ENCODE measurements at places on chromosomes 4 and X.
A peak's percentile ranks its signal among the peaks of the same experiment; 100 is the strongest.

GRCh38 chr4:112860830-112861690 lies 188.4 kb upstream of the ANK2 start:
- no peak for DNase-seq

DNA sequence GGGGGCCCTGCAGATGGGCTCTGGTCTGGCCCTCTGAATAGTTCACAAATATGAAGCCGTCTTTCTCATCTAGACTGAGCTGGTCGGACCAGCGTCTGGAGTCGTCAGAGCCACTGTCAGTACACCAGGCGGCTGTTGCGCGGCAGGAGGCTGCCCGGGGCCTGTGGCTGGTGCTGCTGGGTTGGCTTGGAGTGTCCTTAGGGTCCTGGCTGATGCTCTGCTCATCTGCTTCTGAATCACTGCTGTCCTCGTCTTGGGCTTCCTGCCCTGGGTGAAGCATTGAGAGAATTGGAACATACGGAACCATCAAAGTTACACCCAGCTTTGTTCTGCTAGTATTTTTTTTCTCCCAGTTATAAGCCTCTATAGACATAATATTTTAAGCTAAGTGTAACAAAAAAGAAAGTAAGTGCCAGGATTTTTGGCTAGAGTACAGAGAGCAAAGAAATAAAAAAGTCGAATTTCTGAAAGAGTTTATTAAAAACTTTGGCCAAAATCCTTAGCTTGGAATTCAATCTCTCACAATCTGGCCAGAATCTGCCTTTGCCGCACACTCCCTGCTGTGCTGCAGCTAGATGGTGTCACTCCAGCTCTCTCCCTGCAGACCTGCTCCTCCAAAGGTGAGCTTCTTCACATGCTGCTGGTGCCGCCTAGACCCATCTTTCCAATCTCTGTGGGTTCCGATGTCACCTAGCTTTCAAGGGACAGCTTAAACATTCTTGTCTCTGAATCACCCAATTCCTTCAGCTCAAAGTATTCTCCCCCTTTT lies 96.2 kb downstream of the CDS1 start:
- DNase-seq = no peak

DNA sequence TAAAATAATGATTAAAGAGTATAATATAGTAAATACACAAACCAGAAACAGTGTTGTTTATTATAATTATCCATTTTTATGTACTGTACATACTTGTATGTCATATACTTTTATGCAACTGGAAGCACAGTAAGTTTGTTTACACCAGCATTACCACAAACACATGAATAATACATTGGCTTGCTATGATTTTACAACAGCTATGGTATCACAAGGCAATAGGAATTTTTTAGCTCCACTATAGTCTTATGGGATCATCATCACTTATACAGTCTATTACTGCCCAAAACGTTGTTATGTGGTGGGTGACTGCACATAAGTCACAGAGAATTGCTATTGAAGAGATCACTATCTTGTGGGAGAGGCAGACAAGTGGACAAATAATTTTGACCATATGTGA lies 1.8 kb upstream of the PF4V1 start:
- DNase-seq = no peak

DNA sequence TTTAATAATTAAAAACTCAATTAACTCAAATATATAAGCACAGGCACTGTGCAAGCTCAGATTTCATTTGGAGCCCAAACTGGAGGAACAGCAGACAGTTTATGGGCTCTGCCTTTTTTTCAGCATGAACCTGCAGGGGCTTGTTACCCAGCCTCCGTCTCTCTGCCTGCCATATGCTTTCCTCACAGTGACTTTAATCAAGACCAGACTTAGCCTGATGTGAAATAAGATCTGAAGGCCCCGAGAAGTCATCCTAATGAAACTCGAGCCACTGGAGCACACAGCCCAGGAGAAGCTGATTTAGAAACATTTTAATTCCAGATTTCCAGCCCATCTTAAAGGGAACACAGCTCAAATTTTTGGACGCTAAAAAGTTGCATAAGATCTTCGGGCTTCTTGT lies 55.6 kb downstream of the SPATA18 start:
- no peak for DNase-seq

GRCh38 chr4:21790438-21791029 lies 158.0 kb downstream of the KCNIP4 start:
- DNase-seq = peak; percentile 68
